Activated T-helper 2 cell treated with anti-CD3 and anti-CD28 coated beads, Interferon-gamma antibody, Interleukin-2, Interleukin-4, amounts not matched to agents 10 μg/mL and 5 μg/mL and 100 μg/mL, durations not matched to agents 14 hours and 24 hours and 36 hours (primary cell): ENCODE measurements at places on chromosomes 2 and 18. TPM values are rescaled to one million over a fixed set of nuclear protein-coding genes. Genes with fewer than 3 reads are reported as not detected.

GNAL gene
- 0.14 and 0.52 TPM in 2 replicates for total RNA-seq

DNA sequence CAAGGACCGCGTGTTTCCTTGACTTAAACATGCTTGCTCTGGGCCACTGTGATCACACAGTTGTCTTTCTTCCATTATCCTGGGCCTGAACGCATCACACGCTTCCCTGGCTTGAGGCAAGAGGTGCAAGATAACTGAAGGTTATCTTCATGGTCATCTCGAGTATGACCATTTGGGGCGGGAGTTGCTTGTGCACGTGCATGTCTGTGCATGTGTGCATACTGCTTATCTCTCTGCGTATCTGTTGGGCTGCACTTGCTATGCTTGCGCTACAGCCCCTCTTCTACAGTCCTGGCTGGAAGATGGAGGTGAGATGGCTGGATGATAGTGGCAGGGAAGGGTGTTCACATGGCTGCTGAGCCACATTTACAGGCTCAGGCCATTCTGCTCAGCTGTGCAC, 27.2 kb upstream of the EFR3B start:
- no peak for DNase-seq
- H3K36me3 ChIP-seq: no peaks in the 10 kb centered on the region
- peaks cover 1% of the 10 kb centered on the region for H3K4me1 ChIP-seq
- no peak overlapping the region for H3K4me3 ChIP-seq
- no peak overlapping the region for H3K27ac ChIP-seq
- H3K27me3 ChIP-seq: peaks cover 2% of the 10 kb centered on the region

GRCh38 chr2:135473567-135473966, 57.5 kb downstream of the ZRANB3 start:
- H3K27ac ChIP-seq: no peak overlapping the region
- H3K27me3 ChIP-seq: no peaks in the 10 kb centered on the region
- H3K4me1 ChIP-seq: peaks cover 8% of the 10 kb centered on the region

DNA sequence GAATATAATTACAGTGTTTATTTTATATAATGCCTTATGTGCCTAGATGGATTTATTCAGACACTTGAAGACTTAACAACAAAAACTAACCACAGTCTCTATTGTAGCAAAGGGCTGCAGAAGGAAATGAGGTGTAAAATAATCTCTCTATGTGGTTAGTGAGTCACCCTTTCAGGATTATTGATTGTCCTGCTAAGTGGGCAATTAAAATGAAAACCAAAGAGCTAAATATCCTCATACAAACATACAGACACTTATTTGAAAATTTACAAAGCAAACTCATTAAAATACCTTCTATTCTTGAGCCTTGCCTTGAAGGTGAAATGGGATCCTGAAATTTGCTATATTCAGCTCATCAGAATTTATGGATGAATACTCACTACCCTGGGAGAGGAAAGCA, 27.7 kb upstream of the DCC start:
- no peak overlapping the region for H3K4me3 ChIP-seq
- no peaks in the 10 kb centered on the region for H3K36me3 ChIP-seq
- no peaks in the 10 kb centered on the region for H3K4me1 ChIP-seq
- H3K27ac ChIP-seq: no peak overlapping the region
- no peaks in the 10 kb centered on the region for H3K27me3 ChIP-seq
- DNase-seq: no peak

SEH1L gene
- 112 and 115 TPM in 2 replicates for total RNA-seq

EVX2 gene
- total RNA-seq: not detected in 2 replicates

REG3G gene
- not detected in 2 replicates for total RNA-seq

- no peak overlapping the region for H3K4me3 ChIP-seq
- no peak overlapping the region for H3K27ac ChIP-seq
- H3K27me3 ChIP-seq: peaks cover 2% of the 10 kb centered on the region
Measured at GRCh38 chr18:48711651-48712486, 173.0 kb downstream of the CTIF start.

- peak overlapping the region; percentile 82 for H3K27ac ChIP-seq
- DNase-seq: peak; percentile 50
- H3K4me3 ChIP-seq: peak overlapping the region; percentile 84
- no peaks in the 10 kb centered on the region for H3K27me3 ChIP-seq
Measured at GRCh38 chr2:98730053-98730706, 752 bp downstream of the MGAT4A start.

- no peak overlapping the region for H3K27ac ChIP-seq
- H3K36me3 ChIP-seq: no peaks in the 10 kb centered on the region
- H3K27me3 ChIP-seq: no peaks in the 10 kb centered on the region
- no peak overlapping the region for H3K4me3 ChIP-seq
- no peak for DNase-seq
Measured at GRCh38 chr2:183998041-183998796, 600.1 kb upstream of the ZNF804A start.
